Bone marrow (tissue), 2 donors: ENCODE measurements at places on chromosomes 16 and 17.

DNA sequence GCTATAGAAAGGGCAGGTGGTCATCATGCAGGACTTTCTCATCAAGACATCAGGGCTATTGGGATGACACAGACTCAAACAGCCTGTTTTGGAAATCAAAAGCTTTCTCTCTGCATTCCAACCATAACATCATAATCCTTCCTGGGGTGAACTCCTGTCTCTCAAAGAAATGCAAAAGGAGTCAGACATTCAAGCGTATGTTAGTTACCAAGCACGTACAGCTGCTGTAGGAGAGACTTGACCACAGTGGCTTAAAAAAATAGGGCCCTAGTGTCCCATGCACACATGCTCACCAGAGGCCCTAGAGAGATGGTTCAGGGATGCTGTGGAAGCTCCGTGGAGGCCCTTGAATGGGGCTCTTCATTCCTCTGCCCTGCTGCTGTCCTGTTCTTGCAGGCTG, 24.6 kb upstream of the FOXF1 start:
- no peak for DNase-seq

DNA sequence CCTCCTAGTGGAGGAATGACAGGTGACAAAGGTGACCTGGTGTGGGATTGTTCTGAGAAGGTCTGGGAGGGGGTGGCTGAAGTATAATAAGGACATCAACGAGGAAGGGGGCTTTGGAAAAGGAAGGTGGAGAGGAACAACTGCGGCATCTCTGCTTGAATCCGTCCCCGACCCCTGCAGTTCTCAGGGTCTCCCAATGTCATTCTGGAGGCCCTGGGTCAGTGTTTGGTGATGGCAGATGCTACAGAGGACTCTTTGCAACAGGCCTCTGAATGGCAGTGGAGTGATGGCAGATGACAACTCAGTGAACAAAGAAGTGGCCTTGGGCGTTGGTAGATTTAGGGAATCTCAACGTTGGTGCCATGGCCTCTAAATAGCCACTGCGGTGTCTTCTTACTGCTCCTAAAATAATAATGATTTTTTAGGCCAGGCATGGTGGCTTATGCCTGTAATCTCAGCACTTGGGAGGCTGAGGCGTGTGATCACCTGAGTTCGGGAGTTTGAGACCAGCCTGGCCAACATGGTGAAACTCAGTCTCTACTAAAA, 1.3 kb downstream of the ENGASE start:
- DNase-seq, result no peak

DNA sequence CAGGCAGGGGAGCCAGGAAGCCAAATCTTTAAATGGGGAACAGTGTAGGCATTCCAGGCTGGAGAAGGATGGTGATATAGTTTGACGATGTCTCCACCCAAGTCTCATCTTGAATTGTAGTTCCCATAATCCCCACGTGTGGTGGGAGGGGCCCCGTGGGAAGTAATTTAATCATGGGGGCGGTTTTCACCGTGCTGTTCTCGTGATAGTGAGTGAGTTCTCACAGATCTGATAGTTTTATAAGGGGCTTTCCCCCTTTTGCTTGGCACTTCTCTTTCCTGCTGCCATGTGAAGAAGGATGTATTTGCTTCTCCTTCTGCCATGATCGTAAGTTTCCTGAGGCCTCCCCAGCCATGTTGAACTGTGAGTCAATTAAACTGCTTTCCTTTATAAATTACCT, 28.8 kb downstream of the GINS3 start:
- DNase-seq, result no peak

DNA sequence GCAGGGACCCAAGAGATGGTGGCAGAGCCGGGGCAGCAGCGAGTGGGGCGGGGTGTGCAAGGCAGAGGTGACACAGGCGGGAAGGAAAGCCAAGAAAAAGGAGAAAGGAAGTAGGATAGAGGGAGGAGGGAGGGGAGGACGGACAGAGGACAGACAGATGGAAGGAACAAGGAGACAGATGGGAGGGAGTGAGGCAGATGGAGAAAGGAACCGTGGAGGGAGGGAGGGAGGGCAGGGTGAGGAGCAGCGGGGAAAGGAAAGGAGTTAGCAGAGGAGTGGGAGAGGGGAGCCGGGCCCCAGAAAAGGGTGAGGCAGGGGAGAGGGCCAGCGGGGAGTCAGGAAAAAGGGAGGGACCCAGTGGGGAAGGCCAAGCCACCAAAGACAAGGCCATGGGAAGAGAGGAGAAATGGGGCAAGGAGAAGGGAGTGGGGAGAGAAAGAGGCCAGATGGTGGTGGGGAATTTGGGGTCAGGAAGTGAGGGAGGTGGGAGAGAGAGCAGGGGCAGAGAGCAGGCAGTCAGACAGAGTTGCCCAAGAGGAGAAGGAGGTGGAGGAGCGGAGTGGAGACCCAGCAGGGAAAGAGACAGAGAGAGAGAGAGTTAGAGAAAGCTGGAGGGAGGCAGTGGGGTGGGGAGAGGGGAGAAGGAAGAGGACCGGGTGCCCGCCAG, 13.2 kb upstream of the ASGR1 start:
- no peak for DNase-seq

DNA sequence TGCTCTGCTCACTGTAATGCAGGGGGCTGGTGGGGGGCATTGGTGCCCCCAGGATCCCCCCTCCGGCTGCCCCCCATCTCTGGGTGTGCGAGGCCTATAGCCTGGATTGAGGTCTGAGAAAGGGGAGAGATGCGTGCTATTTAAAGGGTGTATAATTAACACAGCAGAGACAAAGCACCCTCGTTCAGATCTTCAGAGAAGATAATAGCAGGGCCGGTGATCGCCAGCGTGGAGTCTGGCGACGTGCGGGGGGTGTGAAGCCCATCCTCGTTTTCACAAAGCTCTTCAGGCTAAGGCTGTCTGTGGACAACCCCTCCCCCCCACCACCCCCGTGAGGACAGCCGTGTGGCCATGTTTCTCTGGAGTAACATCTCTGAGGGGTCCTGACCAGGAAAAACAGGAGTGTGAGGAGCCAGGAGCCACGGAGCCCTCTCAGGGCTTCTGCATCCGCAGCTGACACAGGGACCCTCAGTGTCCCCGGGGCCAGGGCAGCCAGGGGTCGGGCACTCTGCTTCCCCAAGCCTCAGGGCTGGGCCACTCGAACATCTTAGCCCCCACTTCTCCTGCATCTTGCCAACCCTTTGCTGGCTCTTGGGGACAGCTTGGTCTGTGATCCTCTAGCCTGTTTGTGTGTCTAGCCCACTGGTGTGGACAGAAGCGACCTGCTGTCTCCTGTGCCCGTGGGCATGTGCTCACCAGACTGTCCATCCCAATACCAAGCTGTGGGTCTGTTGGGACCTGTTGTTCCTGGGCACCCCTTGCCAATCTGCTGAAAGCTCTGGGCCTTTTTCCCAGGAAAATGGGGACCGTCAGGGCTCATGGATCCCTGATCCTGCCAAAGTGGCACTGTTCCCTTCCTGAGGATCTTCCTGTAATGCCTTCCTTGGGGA, 58.9 kb downstream of the BAIAP2 start:
- DNase-seq, result no peak

DNA sequence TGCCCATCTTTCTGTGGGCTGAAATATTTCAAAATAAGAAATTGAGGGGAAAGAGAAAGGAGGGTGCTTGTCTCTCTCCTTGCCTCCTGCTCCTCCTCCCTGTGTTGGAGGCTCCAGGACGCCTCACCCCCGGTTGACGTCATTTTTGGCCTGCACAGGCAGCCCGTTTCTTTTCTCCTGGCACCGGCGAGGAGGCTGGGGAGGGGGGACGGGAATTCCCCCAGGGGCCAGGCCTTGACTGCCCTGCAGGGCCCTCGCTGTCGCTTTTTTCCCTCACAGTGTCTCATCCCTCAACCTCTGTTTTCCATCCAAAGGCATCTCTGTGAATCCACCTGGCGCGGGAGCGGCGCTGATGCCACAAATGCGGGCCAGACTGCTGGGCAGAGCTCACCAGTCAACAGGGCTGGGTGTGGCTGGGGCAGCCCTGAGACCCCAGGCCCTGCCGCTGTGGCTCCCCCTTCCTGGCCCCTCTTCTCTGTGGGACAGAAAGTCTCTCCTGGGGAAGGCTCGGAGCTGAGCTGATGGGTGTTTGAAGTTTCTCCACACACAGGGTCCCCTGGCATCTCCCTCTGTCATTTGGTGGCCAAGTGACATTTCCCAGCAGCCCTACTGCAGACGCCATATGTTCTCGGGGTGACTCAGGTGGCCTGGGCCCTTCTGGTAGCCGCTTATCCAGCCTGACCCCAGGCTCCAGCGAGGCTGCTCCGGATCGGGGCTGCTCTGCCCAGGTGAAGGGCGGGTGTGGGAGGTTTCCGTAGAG, 16.0 kb downstream of the CENPX start:
- no peak for DNase-seq

GRCh38 chr17:6297960-6298359, 137.0 kb downstream of the AIPL1 start:
- DNase-seq, result no peak

GRCh38 chr17:13086142-13086769, 68.4 kb upstream of the ELAC2 start:
- DNase-seq, result no peak

GRCh38 chr17:38349097-38349730, 2.4 kb upstream of the SOCS7 start:
- DNase-seq, result peak; percentile 86

- no peak for DNase-seq
These were observed 232.7 kb downstream of the SOX9 start for GRCh38 chr17:72353502-72353901.

DNA sequence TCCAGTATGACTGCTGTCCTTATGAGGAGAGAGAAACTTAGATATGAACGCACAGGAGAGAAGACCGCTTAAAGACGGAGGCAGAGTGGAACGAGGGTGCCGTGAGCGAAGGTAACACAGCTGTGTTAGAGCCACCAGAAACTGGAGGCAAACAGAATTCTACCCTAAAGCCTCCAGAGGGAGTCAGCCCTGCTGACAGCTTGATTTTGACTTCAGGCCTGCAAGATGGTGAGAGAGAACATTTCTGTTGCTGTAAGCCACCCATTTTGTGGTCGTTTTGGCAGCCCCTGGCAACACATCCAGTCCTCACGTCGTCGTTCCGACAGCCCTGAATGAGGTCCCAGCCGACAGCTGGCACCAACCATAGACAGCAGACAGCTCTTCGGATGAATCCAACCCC, 2.8 kb upstream of the SPATA2L start:
- no peak for DNase-seq

DNA sequence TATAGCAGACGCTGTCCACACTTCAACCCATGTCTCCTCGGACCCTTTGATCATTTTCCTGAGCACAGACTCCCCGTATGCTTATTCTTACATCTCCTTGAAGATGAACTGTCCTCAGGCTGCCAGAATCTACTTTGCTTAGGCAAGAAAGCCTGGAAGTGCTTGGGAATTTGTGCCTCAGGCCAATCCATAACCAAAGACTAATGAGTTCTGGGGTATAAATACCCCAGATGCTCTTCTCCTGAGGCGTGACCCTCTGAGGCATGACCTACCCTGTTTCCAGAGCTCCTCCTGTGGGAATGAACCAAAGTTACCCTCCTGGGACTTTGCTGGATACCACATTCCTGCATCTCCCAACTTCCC, 10.1 kb upstream of the TEKT3 start:
- DNase-seq, result no peak

DNA sequence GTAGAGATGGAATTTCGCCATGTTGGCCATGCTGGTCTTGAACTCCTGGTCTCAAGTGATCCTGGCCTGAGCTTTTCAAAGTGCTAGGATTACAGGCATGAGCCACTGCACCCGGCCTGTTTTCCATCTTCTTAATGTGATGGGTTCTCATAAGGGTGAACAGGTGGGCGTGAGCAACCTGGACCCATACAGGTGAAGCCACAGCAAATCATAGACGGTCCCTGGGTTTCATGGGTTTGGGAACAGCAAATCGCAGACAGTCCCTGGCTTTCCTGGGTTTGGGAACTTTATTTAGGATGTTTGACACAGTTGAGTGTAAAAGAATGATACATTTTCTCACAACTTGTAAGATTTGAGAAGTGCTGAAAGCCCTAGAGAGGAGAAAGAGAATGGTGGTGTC, 12.9 kb upstream of the MEIOB start:
- DNase-seq, result no peak

- no peak for DNase-seq
These were observed 20.1 kb upstream of the ALKBH5 start for GRCh38 chr17:18163547-18163946.

DNA sequence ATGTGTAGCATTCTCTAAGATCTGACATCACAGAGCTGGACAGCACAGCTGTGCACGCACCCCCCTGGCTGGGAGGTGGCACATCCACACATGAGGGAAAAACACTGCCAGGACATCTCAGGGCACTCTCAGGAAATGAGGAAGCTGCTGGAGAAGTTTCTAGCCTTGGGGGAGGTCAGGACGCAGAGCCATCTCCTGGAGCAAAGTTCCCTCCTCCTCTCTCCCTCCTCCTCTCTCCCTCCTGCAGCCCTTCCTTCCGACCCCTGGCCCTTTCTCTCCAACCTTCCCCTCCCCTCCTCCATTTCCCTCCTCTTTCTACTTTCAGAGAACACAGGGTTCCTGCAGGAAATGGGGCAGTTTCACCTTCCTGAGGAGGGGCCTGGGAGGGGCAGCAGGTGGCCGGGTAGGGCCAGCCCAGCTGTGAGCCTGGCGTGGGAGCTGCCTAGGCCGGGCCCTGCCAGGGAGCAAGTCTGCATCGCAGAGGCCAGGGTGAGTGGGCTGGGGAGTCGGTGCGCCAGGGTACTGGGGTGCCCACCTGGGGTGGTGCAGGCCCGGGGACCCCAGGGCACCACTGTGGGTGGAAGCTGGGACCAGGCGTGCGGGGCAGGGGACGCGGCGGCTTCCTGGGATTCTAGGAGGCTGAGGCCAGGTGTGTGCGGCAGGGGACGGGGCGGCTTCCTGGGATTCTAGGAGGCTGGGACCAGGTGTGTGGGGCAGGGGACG, at the start of gene DPEP1:
TSS of gene DPEP1 (plus strand) at position 412 of the 723 bp plus-strand sequence. CDS start 16,769 bp downstream, outside the sequence.
- no peak for DNase-seq

GRCh38 chr17:66784621-66785364, 50.1 kb upstream of the CACNG5 start:
- no peak for DNase-seq

DNA sequence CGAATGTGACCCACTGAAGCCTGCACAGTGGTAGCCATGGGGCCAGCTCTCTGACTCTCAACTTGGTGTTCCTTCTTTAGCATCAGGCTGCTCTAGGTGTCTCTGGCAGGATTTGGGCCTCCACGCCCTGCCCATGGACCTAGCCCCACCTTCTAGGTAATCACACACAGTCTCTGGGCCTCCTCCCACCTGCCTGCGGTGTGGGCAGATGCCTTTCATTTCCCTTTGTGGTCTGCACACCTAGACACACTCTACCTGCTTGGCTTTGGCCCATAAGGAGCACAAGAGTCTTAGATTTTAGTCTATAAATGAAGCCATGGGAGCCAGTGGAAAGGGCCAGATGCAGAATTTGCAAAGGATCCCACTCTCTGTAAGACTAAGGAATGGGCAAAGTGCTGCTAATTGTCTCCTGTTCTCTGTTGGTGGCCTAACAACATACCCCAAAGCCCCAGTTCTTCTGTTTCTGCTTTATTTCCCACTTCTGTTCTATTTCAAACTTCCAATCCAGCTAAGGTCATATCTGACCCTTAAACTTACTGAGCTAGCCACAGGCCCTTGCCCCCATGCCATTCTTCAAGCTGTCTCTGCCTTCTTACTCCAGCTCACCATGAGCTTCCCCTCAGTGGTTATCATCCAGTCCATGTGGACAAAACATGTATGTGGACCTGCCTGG, 7.2 kb upstream of the MFSD6L start:
- DNase-seq, result no peak

GRCh38 chr17:80516171-80516932, 28.3 kb upstream of the RPTOR start:
- no peak for DNase-seq
